Activated CD4-positive, alpha-beta T cell treated with anti-CD3 and anti-CD28 coated beads, Interleukin-2, Interleukin-4, amounts not matched to agents 100 ng/mL and 50 ng/mL, durations not matched to agents 16 hours and 8 hours (primary cell): ENCODE measurements at places on chromosomes 6 and 20.
A peak's percentile ranks its signal among the peaks of the same experiment; 100 is the strongest.

DNA sequence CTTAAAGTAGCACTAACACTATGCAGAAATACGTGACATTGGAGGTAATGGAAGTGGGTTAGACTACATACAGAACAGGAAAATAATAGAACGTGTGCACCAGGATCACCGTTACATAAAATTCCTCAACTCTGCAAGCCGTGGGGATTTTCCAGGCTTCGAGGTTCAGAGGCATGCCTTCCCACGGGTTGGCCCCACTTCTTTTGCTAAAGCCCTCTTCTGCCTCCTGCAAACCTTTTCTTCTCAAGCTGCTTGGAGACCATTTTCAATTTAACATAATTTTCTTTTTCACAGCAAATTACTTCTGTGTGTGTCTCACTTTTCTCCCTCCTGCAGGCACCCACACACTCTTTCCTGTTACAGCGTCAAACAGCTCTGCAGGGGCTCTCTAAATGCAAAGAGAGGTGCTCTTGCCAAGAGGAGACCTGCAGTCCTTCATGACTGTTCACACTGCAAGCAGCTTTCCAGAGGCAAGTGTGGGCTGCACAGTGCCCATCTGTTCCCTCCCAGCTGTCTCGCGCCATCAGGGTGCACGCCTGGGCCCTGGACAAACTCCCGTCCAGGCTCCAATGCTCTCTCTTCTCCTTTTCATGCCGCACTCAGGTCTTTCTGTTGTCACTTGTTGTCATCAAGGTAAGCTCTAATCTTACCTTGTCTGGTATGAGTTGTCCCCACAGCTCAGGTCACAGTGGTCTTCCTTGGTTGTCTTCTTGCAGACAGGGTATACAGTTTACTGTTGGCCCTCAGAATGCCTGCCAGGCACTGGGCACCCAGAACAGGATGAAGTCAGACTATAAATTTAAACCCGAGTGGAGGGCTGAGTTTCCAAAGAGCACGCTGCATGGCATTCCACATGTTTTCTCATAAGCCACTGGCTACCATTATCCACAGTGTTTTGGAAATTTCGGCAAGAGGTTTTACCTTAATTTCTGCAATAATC lies 164.8 kb upstream of the GGTLC1 start:
- no peak for DNase-seq

DNA sequence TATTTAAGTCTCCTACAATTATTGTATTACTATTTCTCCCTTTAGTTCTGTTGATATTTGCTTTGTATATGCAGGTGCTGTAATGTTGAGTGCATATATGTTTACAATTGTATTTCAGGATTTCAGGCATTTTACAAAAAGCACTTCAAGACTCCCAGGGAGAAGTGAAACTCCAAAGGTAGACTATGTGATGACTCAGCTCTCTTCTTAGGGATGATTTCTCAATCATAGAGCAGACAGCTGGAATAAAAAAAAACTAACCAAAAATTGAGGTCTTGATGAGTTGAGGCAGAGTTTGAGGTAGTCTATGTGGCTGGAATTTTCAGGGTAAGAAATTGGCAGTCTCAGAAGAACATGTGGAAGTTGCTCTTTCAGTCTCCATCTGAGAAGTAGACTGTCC lies 786.1 kb downstream of the TFAP2A start:
- DNase-seq: no peak

- DNase-seq: no peak
These were observed 21.8 kb upstream of the MCUR1 start for GRCh38 chr6:13836170-13836569.

DNA sequence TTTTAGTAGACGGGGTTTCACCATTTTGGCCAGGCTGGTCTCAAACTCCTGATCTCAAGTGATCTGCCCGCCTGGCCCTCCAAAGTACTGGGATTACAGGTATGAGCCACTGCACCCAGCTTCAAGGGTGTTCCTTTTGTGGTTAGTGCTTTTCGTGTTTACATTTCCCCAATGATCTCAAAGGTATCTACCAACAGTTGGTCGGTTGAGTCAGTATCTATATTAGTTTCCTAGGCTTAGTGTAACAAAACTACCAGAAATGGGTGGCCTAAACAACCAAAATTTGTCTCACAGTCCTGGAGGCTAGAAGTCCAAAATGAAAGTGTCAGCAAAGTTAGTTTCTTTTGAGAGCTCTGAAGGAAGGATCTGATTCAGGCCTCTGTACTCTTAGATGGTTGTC lies 30.1 kb downstream of the CASP8AP2 start:
- peak; percentile 79 for DNase-seq

GRCh38 chr6:169109411-169110220 lies 144.0 kb downstream of the THBS2 start:
- DNase-seq: no peak

- DNase-seq: peak; percentile 26
These were observed at the start of gene TFAP2C for GRCh38 chr20:56628873-56629463. Gene TFAP2C, plus strand, starts transcription at chr20:56629306. Its CDS starts 239 bp downstream, at chr20:56629545.

GRCh38 chr6:11231564-11232192 lies 790 bp downstream of the NEDD9 start:
- no peak for DNase-seq

DNA sequence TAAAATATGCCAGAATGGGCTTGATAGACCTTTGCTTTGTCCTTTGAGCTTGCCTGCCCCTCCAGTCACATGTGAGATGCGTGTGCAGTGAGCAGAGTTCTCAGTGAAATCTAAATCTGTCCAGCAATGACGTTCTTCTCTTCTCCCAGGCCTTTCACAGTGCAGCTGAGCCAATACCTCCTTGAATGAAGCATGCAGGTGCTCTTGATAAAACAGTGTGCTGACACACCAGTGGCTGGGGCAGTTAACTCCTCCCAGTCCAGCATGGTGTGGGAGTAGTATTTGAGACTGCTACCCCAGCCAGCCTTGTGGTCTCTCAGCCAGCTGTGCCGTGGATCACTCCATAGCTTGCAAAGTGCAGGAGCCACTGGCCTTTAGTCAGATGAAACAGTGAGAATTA lies 240.5 kb downstream of the FARS2 start:
- no peak for DNase-seq

- DNase-seq: no peak
These were observed 39.8 kb upstream of the MYL9 start for GRCh38 chr20:36501367-36502006.

- no peak for DNase-seq
These were observed 57.4 kb downstream of the TMC2 start for GRCh38 chr20:2593756-2594155.
